ENCODE measurements at places on chromosomes 1 and 21.

GRCh38 chr1:10773376-10773775 is 23.1 kb downstream of the CASZ1 start:
- DNase-seq, result no peak

DNA sequence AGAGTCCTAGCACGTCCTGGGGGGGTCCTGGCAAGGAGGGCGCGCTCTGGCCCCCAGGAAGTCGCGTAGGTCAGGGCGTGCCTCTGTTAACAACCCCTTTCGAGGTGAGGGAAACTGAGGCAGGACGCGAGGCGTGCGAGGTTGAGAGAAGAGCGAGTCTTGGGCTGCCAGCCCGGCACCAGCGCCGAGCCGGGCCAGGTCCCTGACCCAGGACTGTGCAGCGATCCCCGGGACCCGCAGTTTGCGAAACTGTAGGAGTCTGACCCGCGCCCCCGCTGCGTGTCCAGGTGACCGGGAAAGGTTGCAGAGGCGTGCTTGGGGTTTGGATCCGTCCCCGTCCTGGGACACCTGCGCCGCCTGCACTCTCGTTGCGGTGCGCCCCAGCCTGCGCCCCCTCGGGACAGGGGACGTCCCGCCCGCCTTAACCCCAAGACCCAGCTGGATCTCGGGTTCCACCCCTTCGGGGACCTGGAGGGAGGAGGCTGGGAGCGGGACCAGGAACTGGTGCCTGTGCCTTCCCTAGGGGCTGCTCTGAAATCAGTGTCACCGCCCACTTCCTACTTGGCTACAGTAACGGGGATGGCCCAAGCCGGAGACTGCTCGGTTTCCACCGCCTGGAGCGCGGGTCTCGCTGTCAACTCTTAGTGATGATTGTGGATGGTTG is 493 bp downstream of the DISC1 start:
- DNase-seq, result peak; percentile 38

- no peak for DNase-seq
Observed at GRCh38 chr1:203479646-203480045, 4.0 kb downstream of the PRELP start.

DNA sequence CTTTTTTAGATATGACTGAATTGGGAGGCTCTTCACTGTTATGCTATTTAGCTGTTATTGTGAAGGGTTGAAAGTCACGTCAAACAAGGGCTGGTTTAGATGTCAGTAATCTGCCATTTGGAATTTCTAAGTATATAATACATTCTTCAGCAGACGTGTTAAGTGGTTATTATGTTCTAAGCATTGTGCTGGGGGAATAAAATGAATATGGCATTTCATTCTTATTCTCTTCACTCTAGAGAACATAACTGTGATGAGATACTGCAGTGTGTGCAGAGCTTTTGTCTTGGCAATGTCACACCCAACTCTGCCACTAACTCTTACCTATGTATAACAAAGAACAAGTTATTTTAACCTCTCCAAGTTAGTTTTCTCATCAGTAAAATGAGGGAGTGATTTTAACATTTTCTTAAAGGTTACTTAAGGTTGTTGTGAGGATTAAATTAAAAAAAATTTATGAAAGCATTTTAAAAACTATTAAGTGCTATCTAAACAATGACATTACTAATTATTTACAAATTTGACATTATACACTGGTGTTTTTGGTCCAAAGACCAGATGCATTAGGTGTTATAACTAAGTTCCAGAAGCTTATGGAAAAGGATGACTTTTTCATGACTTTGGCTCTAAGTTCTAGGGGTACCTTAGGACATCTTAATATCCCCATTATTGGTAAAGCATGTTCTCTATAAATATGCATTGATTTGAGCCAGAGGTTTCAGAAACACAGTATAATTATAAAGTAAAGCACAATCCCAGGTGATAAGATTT is 58.3 kb downstream of the SLC30A7 start:
- no peak for DNase-seq

GRCh38 chr21:37407719-37408420 is 41.3 kb downstream of the DYRK1A start:
- DNase-seq, result no peak

- no peak for DNase-seq
Observed at GRCh38 chr1:198212675-198213074, 55.9 kb downstream of the NEK7 start.

- DNase-seq, result no peak
Observed at GRCh38 chr1:17561561-17561985, 22.1 kb downstream of the ARHGEF10L start.

GRCh38 chr1:155657463-155657862 is 31.1 kb downstream of the YY1AP1 start:
- DNase-seq, result no peak

DNA sequence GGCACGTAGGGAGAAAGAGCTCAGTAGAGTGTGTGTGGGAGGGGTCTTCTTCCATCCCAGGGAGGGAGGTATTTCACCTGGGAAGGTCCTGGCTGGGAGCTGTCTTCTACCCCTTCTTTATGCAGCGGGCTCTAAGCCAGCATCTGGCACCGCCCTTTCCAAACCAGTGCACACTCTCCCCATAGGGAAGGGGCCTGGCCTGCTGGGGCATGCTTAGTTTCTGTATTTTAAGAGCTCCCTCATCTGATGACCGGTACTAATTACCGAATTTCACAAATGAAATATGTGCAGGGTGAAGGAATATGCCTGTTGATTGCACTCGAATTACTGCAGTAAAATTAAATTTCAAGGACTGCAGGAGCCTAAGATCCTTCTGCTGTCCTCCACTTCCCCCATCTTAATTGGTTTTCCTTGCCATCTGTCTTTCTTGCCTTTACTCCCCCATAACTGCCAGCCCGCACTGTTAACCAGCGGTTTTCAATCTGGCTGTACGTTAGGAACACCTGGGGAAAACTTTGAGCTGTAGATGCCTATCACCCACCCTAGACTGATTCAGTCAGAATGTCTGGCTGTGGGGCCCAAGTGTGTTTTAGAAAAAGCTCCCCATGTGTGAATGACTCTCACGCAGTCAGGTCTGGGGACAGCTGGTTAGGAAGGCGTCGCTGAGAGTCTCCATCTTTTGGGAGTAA is 20.1 kb downstream of the GALNT2 start:
- DNase-seq, result no peak

DNA sequence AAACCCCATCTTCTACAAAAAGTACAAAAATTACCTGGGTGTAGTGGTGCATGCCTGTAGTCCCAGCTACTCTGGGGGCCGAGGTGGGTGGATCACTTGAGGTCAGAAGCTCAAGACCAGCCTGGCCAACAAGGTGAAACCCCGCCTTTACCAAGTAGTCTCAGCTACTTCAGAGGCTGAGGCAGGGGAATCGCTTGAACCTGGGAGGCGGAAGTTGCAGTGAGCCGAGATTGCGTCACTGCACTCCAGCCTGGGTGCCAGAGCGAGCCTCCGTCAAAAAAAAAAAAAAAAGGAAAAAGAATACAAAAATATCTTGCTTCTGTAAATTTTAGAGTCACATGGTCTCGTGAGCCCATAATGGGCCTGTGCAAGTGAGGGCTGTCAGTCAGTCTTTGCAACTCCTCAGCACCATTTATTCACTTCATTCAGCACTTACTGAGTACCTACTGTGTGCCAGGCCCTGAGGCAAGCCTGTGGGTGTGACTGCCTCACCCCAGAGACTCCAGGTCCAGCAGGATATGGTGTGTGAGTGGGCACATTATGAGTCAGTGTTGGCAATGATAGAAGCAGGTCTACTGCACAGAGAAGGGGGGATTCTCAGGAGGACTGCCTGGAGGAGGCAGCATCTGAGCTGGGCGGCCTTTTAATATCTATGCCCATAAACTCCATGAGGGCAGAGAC is 46.8 kb upstream of the TARDBP start:
- DNase-seq, result no peak

- DNase-seq, result no peak
Observed at GRCh38 chr1:111302374-111302773, 11.7 kb downstream of the CHIA start.

DNA sequence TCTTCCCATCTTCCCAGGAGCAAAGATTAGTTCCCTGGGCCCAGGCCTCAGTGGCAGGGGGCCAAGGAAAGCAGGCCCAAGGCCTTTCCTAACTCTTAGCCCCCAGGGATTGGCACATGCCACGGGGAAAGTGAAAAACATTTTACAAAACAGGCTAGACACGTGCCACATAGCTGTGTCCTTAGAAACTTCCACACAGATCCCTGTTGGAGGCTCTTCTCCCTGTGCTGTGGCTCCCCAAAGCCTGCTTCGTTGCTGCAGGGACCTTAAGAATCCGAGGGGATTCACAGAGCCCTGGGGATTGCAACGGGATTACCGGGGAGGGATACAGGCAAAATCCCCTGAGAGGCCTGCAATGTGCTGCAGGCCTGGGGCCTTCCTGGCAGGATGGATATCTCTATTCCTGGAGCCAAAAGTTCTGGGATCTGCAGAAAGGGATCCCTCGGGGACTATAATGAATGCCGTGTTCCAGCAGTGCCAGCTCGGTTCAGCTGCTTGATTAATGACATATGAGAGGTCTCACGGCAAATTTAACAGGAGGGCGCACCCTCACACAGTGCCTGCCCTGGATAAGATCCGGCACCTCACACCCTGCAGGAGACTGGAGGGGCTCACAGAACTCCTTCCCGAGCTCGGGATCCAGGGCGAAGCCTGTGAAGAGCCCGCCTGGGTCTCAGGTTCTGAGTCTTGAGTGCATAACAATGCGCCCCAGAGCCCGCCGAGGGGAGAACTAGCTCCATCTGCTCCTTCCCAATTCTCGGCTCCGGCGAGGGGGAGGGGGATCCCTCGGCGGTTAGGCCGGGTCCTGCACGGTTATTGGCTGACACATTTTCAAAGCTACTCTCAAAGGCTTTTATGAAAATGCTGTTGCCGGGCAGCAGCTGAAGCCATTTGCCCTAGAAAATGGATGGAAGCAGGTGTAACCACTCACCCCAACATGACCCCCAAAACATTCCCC is 15.3 kb upstream of the RGS8 start:
- no peak for DNase-seq

- no peak for DNase-seq
Observed at GRCh38 chr1:3495776-3496745, 41.6 kb downstream of the ARHGEF16 start.

- no peak for DNase-seq
Observed at GRCh38 chr1:53298045-53298637, 29.7 kb downstream of the LRP8 start.

DNA sequence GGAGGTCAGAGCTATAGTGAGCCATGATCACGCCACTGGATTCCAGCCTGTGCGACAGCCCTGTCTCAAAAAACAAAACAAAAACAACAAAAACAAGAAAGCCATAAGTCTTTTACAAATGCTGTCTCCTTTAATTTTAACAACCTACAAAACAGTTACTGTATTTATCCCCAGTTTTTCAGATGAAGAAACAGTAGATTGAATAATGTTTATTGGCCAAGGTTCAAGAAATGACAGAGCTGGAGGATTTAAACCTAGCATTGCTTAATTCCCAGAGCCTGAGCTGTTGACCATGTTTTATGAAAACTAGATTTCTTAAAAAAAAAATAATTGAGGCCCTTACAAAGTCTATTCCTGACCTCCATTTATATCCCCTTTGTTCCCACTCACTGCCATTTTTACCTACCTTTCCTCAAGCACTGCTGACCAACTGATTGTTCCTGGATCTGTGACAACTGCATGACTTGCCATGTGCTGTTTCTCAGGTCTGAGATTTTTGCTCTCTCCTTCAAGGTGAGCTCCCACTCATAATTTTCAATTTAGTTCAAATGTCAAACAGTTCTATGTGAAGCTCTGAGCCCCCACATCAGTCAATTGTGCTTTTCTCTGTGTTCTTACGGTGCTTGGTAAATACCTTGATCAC is 140.8 kb downstream of the CHRM3 start:
- DNase-seq, result no peak

- DNase-seq, result no peak
Observed at GRCh38 chr1:167934426-167935215, 1.9 kb upstream of the DCAF6 start.

GRCh38 chr1:170720661-170721060 is 56.7 kb downstream of the PRRX1 start:
- no peak for DNase-seq

- DNase-seq, result no peak
Observed at GRCh38 chr1:9429342-9429711, 109.9 kb upstream of the SLC25A33 start.

GRCh38 chr1:184630679-184631060 is 124.0 kb downstream of the EDEM3 start:
- DNase-seq, result no peak

DNA sequence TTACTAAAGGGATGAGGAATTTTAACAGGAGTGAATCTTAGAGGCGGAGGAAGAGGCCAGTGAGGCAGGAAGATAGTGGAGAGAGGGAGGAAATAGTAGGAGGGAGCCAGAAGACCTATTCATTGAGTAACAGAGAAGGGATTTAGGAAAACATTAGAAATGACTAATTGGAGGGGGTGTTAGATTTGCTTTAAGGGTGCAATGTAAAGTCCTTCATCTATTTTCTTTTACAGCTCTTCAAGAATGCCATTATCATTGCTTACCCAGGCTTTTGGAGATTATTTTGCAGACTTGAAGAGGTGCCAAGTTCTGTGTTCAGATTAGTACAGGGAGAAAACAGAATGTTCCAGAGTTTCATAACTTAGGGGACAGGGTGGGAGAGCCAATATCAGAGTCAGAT is 33.8 kb downstream of the OR10J1 start:
- DNase-seq, result no peak

DNA sequence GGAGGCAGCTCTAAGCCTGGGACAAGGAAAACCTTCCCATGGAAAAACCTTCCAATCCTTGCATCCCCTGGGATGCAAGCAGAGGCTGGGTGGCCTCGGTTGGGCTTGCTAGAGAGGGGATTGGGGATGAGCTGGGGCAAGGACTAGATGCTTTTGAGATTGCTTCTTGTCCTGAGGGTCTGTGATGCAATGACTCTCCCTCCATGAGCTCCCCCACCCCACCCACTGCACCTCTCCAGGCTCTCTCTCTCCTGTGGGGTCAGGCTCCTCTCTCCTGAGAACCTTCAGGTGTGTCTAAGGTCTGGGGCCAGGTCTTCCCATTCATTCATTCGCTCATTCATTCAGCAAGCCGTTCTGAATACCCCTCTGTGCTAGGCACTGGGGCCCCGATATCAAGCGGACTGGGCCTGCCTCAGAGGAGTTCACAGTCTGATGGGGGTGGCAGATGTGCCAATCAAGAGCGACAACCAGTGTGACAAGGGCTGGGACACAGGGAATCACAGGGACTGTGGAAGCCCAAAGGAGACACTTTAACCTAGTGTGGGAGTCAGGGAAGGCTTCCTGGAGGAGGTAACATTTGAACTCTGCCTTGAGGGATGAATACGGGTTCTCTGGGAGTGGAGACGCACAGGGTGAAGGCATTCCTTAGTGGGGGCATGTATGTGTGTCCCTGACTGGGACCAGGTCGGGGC is 6.5 kb downstream of the LDLRAD1 start:
- DNase-seq, result no peak

DNA sequence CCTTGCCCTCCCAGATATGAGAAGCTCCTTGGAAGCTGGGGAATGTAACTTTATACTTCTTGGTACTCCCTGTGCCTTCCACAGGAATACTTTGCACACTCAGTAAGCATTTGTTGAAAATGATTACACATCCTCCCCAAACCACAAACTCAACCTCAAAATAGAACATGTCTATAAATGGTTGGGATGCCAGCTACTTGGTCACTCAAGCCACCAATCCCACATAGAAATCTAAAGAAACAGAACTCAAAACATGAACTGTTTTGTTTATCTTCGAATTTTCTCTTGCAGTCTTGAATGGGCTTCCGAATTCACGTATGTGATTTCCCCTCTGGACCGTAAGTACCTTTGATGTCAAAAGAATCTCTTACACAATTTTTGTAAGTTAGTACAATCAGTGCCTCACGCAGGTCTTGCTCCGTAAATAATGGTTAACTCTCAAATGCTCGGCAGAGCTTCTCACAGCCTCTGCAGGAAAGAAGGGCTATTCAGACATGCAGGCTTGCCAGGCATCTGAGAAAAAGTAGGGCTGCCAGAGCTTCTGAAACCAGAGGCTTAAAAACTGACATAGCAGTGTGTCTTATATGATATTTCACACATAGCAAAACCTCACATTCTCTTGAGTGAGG is 26.9 kb downstream of the SORT1 start:
- no peak for DNase-seq

Measured in stimulated activated CD4-positive, alpha-beta T cell treated with anti-CD3 and anti-CD28 coated beads, Interleukin-2, amount 100 ng/mL, for 24 hours (primary cell).